CD4-positive, alpha-beta T cell treated with Interleukin-15 for 4 hours (primary cell): ENCODE measurements at places on chromosomes 11 and 22.

DNA sequence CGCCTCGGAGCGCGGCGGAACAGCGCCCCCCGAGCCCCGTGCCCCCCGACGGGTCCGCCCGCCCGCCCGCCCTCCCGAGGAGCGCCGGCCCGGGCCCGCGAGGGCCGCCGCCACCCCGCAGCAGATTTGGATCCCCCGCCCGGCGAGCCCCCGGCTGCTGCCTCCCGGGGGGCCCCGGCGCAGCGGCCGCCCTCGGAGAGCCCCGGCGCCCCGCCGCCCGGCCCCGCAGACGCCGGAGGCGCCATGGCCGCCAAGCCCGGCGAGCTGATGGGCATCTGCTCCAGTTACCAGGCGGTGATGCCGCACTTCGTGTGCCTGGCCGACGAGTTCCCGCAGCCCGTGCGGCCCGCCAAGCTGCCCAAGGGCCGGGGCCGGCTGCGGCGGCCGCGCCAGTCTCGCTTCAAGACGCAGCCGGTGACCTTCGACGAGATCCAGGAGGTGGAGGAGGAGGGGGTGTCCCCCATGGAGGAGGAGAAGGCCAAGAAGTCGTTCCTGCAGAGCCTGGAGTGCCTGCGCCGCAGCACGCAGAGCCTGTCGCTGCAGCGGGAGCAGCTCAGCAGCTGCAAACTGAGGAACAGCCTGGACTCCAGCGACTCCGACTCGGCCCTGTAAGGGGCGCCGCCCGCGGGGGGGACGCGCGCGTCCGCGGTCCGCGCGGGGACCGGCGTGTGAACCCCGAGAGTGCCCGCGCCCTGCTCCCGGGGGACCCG, 380 bp downstream of the C11orf96 start:
- DNase-seq: no peak

- no peak for DNase-seq
Observed at GRCh38 chr22:23121424-23121823, 20.4 kb downstream of the RSPH14 start.

DNA sequence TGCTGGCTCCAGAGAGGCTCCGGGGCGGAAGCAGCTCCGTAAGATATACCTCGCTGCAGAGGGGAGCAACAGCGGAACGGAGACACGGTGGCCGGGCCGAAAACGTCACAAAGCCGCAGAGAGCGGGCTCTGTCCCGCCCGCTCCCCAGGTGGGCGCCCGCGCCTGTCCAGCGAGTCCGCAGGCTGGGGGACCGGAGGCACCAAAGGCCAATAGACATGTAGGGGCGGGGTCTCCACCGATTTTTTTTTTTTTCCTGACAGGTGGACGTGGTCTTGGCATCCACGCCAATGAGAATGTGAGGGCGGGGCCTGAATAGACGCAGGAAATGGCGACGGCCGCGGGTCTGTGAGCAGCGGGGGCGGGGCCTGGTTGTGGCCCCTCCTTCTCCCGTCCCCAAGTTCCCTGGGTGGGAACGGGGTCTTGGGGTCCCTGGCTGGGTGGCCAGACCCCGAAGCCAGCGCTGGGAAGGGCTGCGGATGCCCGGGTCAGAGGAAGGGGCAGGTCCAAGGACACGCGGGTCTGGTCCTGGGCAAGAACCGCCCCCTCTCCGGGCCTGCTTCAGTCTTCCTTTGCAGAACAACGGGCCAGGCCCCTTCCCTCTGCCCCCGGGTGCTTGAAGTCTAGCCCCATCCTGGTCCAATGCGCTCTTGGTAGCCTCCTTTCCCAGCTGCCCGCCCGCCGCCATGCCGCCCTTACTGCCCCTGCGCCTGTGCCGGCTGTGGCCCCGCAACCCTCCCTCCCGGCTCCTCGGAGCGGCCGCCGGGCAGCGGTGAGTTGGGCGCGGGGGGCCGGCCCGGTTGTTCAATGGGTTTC, at the start of gene DNAJC4:
Gene DNAJC4, plus strand, starts transcription at position 378 of the 814 bp plus-strand sequence. Its CDS starts 307 bp downstream, at position 685.
- peak; percentile 86 for DNase-seq

GRCh38 chr11:4064278-4064955, 30.2 kb upstream of the RRM1 start:
- no peak for DNase-seq

- no peak for DNase-seq
Observed at GRCh38 chr11:44208976-44209603, 100.8 kb downstream of the ALX4 start.

DNA sequence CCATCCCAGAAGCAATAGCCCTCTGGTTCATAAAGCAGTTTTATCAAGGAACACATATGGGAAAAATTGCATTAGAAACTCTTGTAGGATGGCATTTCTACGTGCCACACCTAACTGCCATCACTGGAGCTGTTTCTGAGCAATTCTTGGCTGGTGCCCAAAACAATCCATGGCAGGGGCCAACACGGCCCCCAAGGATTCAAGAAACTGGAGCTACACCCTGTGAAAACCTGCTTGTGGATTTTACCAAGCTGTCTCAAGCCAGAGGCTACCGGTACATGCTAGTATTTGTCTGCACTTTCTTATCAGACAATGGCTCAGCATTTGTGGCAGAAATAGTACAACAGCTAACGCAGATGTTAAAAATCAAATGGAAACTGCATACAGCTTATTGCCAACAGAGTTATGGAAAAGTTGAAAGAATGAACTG, 42.4 kb upstream of the GLYAT start:
- DNase-seq: no peak

GRCh38 chr22:40911772-40912171, 39.4 kb upstream of the RBX1 start:
- no peak for DNase-seq

DNA sequence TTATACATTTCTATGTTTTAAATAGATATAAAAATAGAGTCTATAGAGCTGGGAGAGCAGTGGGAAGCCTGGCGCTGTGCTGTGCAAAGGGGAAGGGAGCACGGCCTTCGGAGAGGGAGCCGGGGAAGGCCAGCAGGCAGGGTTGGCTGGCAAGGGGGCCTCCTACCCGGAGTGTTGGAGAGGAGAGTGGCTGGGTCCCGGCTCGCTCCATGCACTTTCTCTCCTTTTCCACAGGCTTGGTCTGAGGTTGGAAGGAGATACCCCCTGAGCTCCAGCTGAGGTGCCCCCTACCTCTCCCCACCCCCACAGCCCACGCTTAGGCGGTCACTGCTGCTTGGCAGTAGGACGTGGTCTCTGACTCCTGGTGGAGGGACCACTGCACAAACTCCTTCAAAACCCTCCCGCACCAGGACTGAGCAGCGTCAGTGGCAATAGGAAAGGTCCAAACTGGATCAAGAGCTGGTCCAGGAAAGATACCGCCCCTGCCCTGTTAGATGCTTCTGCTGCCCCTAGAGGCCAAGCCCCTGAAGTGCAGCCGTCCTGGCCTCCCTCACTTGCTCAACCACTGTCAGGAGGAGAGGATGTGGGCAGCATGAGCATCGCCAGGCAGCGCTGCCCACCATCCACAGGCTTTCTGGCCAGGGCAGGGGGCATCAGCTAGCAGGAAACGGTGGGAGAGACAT, 52.9 kb downstream of the SYT13 start:
- peak; percentile 55 for DNase-seq

DNA sequence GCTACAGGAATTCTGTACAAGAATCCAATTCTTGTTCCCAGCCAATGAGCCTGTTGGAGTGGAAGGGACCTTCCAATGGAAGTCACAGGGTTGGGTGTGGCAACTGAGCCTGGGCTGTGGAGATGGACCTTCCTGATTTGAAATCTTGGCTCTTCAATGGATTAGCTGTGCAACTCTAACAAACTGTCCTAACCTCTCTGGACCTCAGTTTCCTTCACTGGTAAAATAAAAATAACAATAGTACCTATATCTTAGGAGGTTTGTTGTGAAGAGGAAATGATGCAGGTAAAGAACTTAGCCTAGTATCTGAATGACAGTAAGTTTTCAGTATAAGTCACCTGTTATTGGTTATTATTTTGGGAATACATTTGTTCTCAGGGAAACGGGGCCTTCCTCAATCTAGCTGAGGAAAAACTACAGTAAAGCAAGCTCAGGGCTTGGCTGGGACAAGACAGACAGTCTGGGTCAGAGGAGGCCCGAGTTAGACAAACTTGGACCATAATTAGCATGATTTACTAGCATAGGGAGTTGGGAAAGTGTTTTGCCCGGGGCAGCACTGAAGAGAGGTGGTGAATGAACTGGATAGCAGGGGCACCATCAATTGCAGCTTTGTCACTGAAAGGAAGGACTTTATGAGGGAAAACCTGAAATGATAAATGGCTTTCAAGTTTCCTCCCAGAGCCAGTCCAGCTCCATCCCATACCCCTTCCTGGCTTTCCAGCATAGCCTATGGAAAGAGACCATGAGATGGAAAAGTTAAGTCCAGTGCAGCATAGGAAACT, 13.7 kb downstream of the ELF5 start:
- DNase-seq: no peak

DNA sequence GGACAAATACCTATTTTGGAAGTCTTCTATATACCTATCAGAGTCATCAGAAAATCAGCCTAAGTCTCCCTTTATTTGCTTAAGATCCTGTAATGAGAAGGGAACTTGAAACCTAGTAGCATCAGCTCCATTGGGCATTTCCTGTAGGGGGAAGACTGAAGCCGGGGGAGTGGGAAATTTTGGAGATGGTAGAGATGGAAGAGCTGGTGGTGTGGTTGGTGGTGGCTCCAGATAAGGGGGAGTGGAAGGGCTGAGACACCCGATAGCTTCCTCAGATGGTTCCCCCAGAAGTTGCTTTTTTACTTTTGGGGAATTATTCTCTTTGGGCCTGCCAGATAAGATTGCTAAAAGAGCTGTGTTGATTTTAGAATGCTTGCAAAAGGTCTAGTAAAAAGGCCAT, 16.4 kb upstream of the EI24 start:
- DNase-seq: no peak

- DNase-seq: no peak
Observed at GRCh38 chr22:26918226-26918625, 260.8 kb downstream of the MIAT start.

GRCh38 chr11:115324581-115325432, 179.4 kb downstream of the CADM1 start:
- DNase-seq: peak; percentile 53

DNA sequence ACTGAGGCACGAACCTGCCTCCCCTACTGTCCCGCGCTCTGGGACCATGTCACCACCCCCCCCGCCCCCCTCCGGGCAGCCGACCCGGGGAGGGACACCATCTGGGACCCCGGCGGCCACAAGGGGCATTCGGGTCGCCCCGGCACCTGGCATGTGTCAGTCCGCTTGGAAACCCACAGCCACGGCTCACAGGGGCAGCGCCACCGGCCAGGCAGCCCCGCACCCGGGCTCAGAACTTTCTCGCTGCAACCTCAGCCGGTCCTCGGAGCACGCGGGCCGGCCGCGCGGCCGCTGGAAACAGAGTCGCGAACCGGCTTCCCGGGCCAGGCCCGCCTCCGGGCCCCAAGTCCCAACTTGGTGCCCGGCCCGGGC, 159.9 kb upstream of the GRK3 start:
- no peak for DNase-seq

DNA sequence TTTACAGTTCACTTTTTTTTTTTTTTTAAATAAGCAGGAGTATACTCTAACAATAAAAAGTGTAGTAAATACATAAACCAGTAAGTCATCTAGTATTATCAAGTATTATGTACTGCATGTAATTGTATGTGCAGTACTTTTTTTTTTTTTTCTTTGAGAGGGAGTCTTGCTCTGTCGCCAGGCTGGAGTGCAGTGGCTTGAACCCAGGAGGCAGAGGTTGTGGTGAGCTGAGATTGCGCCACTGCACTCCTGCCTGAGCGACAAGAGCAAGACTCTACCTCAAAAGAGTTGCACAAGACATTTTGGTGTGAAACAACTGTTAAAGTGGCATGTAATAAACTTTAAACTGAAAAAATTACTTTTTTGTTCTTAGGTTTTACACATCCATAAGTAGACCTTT, 16.7 kb downstream of the BCL2L13 start:
- DNase-seq: no peak

DNA sequence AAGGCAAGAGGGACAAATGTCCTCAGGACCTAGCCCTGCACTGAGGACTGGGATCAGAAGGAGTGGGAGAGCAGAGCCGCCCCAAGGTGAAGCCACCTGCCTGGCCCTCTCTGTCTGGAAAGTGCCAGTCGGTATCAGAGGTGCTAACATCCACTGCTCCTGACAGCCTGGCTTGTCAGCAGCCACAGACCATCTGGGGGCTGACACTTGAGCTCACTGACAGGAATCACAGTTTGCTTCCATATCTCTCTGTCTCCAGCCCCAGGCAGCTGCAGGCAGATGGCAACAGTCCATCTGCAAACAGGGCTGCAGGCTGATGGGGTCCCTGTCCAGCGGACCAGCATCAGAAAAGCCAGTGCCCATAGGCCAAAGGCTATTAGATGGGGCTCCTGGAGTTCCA, 5.5 kb downstream of the OPCML start:
- DNase-seq: no peak
